ENCODE measurements at places on chromosomes 7 and 10.

GRCh38 chr10:86362129-86362527 lies 4.5 kb downstream of the GRID1 start:
- no peak for DNase-seq

DNA sequence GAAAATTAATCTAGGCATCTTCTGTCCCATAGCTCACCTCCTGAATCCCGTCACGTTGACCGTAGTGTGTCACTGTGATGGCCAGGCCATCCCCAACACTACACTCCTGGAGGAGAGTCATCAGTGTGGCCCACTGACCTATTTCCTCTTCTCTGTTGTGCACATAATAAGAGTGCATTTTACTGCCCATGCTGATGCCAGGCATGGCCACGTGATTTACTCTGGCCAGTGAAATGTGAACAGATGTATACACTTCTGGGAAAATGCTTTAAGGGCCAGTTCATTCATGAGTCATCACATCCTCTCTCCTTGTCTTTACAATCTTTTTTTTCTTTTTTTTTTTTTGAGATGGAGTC lies 101.9 kb upstream of the PIP4K2A start:
- DNase-seq: no peak

- DNase-seq: no peak
Observed at GRCh38 chr10:55051515-55051914, 250.5 kb upstream of the PCDH15 start.

DNA sequence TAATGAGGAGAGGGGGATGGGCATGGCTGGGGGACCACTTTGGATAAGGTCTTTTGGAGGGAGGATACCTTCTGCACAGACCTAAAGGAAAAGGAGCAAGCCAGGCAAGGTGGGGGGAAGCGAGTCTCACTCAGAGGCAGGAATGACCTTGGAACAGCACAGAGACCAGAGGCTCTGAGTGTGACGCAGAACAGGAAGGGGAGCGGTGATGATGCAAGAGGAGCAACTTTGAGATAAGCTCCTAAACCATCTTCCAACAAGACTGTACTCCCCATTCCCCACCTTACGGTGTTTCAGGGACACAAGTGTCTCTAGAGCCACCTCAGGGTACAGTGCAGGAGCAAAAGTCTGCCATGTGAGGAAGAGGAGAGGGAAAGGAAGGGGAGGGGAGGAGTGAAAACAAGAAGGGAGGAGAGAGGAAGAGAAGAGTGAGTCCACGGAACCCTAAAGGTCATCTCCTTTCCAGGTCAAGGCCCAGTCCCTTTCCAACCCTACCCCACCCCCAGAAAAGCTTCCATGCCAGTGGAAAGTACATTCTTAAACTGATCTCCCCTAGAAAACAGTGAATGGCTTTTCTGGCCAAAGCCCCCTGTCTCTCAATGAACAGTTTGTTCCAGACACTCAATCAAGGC lies 54.1 kb downstream of the JAZF1 start:
- DNase-seq: no peak

- DNase-seq: no peak
Observed at GRCh38 chr10:4685904-4686643, 139.9 kb upstream of the AKR1E2 start.

DNA sequence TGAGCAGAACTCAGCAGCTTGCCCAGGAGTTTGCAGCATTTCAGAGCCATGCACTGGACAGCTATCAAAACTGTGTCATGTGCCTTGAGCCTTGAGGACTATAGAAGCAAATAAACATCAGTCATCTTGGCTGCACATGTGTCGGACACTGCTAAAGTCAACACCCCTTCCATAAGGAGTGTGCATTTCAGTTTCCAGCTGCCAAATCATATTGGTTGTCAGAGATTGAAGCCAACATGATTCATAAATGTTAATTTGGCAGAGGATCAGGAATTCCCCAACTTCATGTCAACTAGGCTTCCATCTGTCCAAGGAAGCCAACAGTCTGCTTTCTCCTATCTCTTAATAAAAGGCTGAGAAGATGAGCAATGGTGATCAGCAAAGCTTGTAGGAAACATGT lies 32.8 kb downstream of the SLC16A12 start:
- no peak for DNase-seq

GRCh38 chr7:80583901-80584300 lies 54.5 kb upstream of the CD36 start:
- no peak for DNase-seq

GRCh38 chr10:34288634-34289033 lies 526.5 kb downstream of the PARD3 start:
- DNase-seq: no peak

GRCh38 chr7:134704827-134705226 lies 58.2 kb downstream of the BPGM start:
- DNase-seq: no peak

GRCh38 chr10:47169581-47169980 lies 130.4 kb upstream of the GDF10 start:
- DNase-seq: no peak

DNA sequence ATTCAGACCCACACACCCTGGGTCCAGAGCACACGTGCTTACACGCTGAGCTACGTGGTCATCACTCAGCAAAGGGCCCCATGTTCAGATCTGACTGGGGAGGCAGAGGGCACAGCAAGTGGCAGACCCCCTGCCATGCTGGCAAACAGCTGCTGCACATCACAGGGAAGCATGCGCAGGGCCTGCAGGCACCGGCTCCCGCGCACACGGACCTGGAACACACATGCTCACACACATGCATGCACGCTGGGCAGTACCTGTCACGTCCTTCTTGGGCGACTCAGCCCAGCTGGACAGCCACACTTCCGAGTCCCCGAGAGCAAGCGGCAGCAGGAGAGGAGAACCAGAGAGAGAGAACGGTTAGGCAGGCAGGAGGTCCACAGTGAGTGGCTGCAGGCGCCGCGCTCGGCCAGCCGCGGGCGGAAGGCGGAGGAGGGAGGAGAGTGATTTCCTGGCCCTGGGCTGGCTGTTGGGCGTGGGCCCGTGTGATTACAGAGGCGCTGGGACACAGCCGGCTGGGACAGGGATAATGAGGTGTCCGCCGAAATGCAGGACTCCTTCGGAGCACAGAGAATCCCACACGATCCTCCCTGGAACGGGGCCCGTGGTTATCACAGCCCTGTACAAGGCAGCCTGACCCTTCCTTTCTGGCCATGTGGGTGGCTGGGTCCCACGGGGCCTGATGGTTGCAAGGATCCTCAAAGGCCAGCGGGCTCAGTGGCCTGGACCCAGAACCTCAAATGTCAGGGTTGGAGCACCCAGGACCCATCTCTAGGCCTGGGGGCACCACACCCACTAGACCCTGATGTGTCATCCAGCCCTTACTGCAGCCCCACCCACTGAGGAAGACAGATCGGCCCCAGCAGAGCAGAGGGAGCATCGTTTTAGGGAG lies 175.1 kb downstream of the NEURL1 start:
- DNase-seq: no peak

DNA sequence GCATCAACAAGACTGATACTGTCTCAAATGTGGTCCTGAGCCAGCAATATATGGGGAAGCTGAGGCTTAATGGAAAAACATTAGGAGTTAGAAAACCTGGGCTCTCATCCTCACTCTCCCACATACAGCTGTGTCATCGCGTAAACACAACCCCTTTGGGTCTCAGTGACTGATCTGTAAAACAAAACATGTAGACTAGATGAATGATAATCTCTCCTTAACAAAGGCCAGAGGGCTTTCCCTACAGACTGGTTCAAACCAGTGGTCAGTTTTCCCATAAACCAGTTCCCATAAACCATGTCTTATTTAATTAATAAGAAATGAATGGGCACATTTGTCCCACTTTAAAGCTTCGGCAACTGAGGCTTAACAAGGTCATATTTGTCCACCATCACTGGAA lies 48.1 kb downstream of the OSBPL3 start:
- no peak for DNase-seq
